ENCODE measurements at places on chromosomes 13 and 19. TPM values are rescaled to one million over a fixed set of nuclear protein-coding genes. Genes with fewer than 3 reads are reported as not detected.

DNA sequence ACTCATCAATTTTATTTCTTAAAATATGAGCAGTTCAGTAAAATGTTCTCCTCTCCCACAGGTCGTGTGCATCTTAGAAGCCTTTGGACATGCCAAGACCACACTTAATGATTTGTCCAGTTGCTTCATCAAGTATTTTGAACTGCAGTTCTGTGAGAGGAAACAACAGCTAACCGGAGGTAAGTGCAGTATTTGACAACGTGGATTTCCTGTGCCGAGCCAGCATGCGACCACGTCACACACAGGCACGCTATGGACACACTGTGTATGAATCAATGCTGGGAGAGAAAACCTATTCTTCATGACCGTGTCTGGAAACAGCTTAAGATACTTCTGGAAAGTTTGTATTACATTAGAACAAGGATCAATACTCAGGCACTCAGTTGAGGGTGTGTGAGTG lies 268.5 kb downstream of the MYO16 start:
- no peak for DNase-seq

DNA sequence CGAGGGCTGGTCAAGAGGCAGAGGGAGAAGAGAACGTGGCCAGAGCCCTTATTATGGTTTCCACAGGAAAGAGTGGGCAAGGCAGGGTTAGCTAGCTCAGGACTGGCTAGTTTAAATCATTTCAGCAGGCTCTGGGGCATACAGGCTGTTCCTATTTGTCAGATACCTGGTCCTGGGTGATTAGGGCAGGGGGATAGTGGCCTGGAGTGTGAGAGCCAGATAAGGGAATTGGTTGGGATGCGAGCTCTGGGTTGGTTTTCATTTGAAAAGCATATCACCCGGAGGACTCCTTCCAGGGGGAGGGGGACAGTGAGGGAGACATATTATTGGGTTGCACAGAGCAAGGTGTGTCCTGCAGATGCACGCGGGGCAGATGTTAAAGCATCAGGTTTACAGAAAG lies 75.3 kb upstream of the CLDN10 start:
- no peak for DNase-seq

DNA sequence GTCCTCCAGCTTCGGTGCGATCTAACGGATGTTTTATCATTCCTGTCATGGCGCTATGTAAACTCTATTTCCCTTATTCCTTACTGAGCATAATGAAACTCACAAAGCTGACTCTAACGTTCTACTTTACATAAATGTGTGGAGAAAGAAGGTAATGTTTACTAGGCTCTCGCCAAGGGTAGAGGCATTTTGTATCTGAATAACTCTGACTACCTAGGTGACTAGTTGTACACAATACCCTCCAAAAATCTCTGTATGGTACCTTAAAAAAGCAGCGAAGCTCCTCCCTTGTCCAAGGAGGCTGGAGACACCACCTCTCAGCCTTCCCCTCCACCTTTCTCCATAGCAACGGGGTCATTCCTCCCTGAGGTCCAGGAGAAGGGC lies 316 bp upstream of the ZNF530 start:
- DNase-seq, result no peak

- no peak for DNase-seq
Observed at GRCh38 chr13:106286811-106287210, 248.7 kb downstream of the EFNB2 start.

GRCh38 chr19:16202320-16203255 lies 4.9 kb downstream of the AP1M1 start:
- no peak for DNase-seq

DNA sequence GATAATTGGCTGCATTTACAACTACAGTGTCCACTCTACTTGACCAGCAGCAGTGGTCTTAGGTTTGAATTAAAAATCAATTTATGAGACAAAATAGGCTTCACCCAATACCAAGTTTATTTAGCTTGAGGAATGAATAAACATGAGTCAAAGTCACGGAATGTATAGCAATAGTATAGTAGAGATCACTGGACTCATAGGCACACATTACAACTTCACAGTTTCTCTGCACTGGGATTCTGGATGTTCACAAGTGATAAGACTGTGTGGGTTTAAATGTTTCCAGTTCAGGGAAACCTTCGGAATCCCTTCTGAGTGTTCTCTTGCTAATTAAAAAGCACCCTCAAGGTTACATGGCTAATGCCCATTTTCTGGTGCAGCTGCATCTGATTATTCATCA lies 1064.9 kb downstream of the SLITRK5 start:
- DNase-seq, result no peak

GRCh38 chr13:96700657-96701056 lies 293.6 kb downstream of the OXGR1 start:
- no peak for DNase-seq

DNA sequence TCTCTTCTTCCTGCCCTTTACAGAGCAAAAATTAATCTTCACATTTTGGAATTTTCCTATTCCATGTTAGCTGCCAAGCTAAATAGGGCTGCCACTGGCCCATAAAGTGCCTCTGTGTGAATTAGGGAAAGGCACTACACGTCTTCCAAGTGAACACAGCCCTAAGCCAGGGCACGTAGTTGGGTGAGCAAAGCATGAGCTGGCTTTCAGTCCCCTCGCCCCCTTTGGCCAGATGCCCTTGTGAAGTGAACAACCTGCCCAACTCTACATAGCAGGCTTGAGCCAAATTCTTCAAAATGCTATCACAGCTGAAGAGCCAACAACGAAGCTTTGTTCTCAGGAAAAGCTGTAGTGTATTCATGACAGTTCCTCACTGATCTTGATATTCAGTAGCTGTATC lies 213.1 kb downstream of the OXGR1 start:
- DNase-seq, result no peak

C19orf85 gene
- total RNA-seq, result not detected
